ENCODE measurements at places on chromosomes 7 and 10. TPM values are rescaled to one million over a fixed set of nuclear protein-coding genes. Genes with fewer than 3 reads are reported as not detected.

PNLIP gene
- 3.3 TPM for total RNA-seq

ZNF777 gene
- total RNA-seq = 12.2 TPM

CLIP2 gene
- total RNA-seq = 42.0 TPM

DNA sequence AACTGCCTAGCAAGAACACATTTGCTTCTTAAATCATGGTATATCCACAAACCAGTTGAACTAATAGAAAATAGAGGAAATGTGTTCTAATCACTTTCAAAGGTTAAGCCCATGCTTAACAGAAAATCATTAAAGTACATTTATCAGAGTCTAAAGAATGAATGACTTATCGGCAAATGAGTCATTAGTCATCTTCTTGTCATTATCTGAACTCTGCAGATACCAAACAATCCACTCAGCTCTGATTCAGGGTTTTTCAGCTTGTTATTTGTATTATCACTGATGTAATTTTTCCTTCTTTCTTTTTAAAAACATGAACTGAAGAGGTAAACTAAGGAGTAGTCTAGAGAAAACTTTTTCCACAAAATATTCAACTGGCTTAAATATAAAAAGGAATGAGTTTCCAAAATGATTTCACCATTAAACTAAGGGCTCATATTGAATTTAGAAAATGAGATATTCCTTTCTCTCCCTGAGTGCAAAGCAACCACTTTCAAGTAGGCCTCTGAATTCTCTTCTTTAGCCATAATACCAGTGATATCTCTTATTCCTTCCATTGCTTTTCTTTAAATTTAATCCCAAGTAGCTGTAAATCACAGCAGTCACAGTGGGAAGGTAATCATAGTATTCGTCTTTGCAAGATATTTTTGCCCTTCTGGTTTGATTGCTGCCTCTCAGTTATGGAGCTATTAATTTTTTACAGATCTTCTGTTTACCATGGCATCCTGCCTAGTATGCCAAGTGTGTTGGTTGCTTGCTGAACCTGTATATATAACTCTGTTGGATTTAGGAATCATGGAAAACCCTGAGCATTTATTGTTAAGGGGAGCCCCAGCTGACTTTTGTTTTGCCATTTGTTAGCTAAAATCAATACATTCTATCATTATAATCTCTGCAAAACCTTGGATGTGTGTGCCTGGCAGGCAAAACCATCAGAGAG is 125.1 kb downstream of the THSD7A start:
- no peak for DNase-seq

- DNase-seq = no peak
Measured at GRCh38 chr10:6558272-6558671, 21.8 kb downstream of the PRKCQ start.

DNA sequence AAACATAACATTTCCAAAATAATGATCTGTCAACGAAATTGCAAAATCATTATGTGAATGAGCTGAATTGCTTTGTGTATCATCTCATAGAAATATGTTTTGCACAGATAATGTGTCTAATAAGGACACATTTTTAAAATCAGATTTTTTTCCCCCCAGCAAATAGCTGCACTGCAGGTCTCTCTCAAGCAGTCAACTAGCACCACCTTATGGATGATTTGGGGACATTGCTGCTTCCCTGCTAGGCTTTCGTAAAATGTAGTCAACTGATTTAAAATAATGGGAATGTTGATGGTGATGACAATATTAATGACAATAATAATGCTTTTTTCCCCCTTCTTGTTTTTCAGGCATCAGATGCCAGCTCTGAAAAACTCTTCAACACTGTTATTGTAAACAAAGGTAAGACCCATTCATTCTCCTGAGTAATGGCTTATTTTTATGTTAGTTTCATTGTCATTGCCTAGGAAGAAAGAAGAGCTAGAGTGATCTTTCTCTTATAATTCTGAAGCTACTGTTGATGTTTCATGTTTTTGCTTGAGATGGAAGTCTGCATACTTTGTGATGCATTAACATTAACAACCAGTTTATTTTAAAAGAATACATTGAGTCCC is 433.6 kb upstream of the GALNT17 start:
- no peak for DNase-seq

WEE2 gene
- total RNA-seq = not detected
